ENCODE measurements at places on chromosomes 5 and 9. TPM values are rescaled to one million over a fixed set of nuclear protein-coding genes. Genes with fewer than 3 reads are reported as not detected.
A peak's percentile ranks its signal among the peaks of the same experiment; 100 is the strongest.

The NPDC1 gene
- 15.7 TPM for total RNA-seq

DNA sequence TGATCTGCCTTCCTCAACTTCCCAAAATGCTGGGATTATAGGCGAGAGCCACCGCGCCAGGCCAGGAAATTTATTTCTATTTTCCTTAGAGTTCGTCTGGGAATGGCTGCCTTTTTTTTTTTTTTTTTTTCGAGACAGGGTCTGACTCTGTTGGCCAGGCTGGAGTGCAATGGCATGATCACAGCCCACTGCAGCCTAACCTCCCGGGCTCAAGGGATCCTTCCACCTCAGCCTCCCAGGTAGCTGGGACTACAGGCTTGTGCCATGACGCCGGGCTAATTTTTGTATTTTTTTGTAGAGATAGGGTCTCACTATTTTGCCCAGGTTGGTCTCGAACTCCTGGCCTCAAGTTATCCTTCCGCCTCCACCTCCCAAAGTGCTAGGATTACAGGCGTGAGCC, 888 bp upstream of the LAMC3 start:
- no peak for DNase-seq

The CMYA5 gene
- total RNA-seq, result 4.1 TPM

DNA sequence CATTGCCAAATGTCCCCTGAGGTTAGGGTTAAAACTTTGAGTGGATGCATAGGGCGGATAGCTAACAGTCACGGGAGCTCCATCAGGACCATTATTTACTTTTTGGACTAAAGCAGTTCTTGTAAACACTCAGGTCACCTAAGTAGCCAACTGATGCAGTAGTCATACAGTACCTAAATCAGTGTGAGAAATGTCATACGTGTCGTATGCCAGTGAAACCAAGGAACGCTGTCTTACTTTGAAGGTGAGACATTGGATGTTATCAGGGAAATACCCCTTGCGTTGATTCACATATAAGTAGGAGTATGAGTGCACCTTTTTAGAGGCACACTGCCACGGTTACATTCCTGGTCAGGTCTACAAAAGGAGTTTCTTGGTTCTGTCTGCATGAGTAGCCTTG, 101.9 kb downstream of the LNPEP start:
- no peak for DNase-seq

The FBP2 gene
- not detected for total RNA-seq

The SPATA31A7 gene
- not detected for total RNA-seq

The MUSK gene
- 0.66 TPM for total RNA-seq

DNA sequence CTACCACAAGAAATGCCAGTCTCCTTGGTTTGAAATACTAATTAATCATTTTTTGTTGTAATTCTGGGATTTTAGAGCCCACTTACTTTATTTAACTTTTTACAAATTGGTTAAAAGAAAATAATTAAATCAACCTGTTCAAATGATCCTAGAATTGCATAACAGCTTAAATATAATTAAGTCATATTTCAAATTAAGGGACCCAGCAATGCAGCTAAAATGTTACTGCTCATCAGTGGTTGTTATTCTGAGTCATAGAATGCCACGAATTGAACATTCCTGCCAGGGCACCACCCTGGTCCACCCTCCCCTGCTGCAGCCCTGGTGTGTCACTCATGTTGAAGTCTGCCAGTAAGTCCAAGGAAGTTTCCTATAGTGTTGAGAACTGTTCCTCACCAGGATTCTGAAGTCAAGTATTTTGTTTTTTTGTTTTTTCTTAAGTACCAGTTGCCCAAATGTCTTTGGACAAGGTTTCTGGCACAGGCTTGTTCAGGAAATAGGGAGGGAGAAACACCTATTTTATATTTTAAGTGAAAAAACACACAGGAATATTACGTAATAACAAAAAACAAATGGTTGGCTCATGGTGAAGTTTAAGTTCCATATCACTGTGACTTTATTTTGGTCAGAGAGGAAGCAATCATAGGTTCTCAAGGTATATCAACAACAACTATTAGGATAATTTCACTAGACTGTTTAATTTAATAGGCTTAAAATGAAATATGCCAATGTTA, 4.3 kb upstream of the ITGA1 start:
- DNase-seq, result peak; percentile 25

The QSOX2 gene
- total RNA-seq, result 7.8 TPM

- peak; percentile 56 for DNase-seq
These were observed 722.8 kb upstream of the GRAMD2B start for GRCh38 chr5:125700380-125700861.

GRCh38 chr9:32584784-32585183, 11.8 kb upstream of the NDUFB6 start:
- DNase-seq, result no peak

GRCh38 chr5:33536802-33537201, 96.0 kb downstream of the TARS1 start:
- no peak for DNase-seq

The OGN gene
- total RNA-seq, result 1.3 TPM

The ARL14EPL gene
- total RNA-seq, result not detected

The CDC23 gene
- total RNA-seq, result 26.8 TPM

- DNase-seq, result no peak
These were observed 53.6 kb upstream of the APC start for GRCh38 chr5:112684121-112684520.

DNA sequence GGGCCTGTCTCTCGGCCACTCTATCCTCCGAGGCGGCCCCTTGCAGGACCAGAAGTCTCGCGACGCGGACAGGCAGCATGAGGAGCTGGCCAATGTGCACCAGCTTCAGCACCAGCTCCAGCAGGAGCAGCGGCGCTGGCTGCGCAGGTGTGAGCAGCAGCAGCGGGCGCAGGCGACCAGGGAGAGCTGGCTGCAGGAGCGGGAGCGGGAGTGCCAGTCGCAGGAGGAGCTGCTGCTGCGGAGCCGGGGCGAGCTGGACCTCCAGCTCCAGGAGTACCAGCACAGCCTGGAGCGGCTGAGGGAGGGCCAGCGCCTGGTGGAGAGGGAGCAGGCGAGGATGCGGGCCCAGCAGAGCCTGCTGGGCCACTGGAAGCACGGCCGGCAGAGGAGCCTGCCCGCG, 283.5 kb downstream of the ARHGEF28 start:
- no peak for DNase-seq

GRCh38 chr5:174426388-174426787, 298.0 kb upstream of the MSX2 start:
- DNase-seq, result no peak
